ENCODE measurements at places on chromosomes 12 and 14.

DNA sequence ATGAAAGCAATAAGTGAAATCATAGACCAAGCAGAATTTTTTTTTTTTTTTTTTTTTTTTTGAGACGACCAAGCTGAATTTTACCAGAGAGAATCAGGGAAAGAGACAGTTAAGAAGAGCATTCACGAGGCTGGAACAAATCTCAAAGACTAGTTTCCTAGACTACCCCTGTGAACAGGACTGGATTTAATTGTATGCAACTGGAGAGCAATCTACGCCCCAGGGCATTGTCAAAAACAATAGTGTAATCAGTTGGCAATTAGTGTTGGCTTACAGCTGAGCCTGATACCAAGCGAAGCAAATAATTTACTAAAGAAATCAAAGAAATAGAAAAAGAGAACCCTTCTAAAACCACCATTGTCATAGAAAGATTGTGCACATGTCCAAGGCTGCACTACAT, 232.9 kb upstream of the CPNE8 start:
- no peaks in the 10 kb centered on the region for H3K36me3 ChIP-seq
- no peaks in the 10 kb centered on the region for H3K4me1 ChIP-seq
- no peak overlapping the region for H3K4me3 ChIP-seq
- no peak overlapping the region for H3K27ac ChIP-seq

GRCh38 chr12:45671254-45671653, 58.3 kb upstream of the ARID2 start:
- H3K27ac ChIP-seq = peak overlapping the region; percentile 85
- no peaks in the 10 kb centered on the region for H3K36me3 ChIP-seq
- H3K4me3 ChIP-seq = no peak overlapping the region

- DNase-seq = no peak
- H3K27ac ChIP-seq = no peak overlapping the region
- H3K36me3 ChIP-seq = no peaks in the 10 kb centered on the region
Observed at GRCh38 chr12:104514092-104514810, 57.5 kb downstream of the CHST11 start.

DNA sequence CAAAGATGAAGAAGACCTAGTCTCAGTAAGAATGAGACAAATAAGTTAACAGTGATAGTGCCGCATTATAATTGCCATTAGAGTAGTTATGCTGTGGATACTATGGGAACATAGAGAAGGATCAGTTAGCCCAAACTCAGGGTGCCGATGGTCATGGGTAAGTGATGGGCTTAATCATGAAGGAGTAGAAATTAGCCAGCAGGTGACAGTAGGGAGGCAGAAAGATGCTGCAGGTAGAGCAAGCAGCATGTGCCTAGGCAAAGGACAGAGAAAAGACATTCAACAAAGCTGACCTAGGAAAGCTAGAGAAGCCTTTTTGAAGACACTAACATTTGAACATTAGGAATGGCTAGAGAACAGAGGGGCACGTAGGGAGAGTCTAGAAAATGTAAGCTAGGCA, 30.6 kb upstream of the PTPRQ start:
- no peak for DNase-seq
- H3K36me3 ChIP-seq = no peaks in the 10 kb centered on the region
- no peaks in the 10 kb centered on the region for H3K4me1 ChIP-seq
- no peak overlapping the region for H3K4me3 ChIP-seq
- no peak overlapping the region for H3K27ac ChIP-seq
- H3K27me3 ChIP-seq = no peaks in the 10 kb centered on the region

DNA sequence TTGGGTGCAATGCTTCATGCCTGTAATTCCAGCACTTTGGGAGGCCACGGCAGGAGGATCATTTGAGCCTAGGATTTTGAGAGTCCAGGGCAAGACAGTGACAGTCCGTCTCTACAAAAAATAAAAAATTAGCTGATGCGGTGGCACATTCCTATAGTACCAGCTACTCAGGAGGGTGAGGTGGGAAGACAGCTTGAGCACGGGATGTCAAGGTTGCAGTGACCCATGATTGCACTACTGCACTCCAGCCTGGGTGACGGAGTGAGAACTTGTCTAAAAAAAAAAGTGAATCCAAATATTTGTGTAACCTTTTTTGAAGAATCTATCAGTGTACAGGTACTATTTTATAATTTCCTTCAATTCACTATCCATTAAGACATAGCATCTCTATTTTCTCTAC, 112.5 kb downstream of the DENND5B start:
- no peak for DNase-seq
- H3K4me3 ChIP-seq = no peak overlapping the region
- no peaks in the 10 kb centered on the region for H3K27me3 ChIP-seq
- no peaks in the 10 kb centered on the region for H3K36me3 ChIP-seq
- H3K4me1 ChIP-seq = no peaks in the 10 kb centered on the region

- no peak overlapping the region for H3K4me3 ChIP-seq
- no peaks in the 10 kb centered on the region for H3K27me3 ChIP-seq
- DNase-seq = no peak
- no peak overlapping the region for H3K27ac ChIP-seq
- H3K4me1 ChIP-seq = no peaks in the 10 kb centered on the region
Observed at GRCh38 chr12:12028668-12029402, 41.9 kb upstream of the BCL2L14 start.

- no peak overlapping the region for H3K4me3 ChIP-seq
- no peaks in the 10 kb centered on the region for H3K27me3 ChIP-seq
- peaks cover 24% of the 10 kb centered on the region for H3K4me1 ChIP-seq
- H3K36me3 ChIP-seq = no peaks in the 10 kb centered on the region
- no peak overlapping the region for H3K27ac ChIP-seq
- DNase-seq = peak; percentile 50
Observed at GRCh38 chr14:34171431-34172172, 220.7 kb upstream of the EGLN3 start.

DNA sequence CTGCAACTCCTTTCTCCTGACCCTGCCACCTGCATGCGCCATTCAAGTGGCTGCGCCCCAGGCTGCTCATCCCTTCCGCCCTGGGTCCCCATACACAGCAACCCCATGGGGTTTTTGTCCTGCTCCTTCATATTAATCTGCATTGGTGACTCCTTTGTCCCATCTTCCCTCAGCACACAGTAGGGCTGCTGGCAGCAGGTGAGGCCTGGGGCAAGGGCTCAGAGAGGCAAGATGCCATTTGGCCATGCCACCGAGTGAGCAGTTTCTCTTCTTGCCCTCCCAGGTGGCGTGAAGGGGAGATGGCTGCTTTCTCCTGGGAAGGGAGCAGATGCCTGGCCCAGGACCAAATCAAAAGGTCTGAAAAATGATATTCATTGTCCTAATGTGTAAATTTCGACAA, 9.1 kb downstream of the RTL1 start:
- DNase-seq = no peak
- no peaks in the 10 kb centered on the region for H3K36me3 ChIP-seq
- H3K27me3 ChIP-seq = peaks cover 27% of the 10 kb centered on the region

DNA sequence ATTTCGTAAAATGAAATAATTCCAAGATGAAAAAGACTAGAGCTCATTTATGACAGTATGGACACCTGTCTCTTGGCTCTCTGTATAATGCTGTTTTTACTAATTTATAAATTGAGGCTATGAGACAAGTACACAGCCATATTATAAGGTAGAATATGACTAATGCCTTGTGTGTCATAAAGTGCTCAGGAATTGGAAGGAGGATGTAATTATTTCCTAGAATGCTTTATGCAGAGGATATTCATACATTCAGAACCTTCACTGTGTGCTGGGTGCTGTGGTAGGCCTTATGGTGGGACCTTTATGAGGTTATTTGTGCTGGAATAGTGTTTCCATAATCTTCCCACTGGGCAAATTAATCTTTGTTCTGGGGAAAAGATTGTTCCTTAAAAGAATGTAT, 13.3 kb downstream of the PCNX1 start:
- no peaks in the 10 kb centered on the region for H3K27me3 ChIP-seq
- no peak for DNase-seq
- H3K4me1 ChIP-seq = peaks cover 3% of the 10 kb centered on the region
- no peak overlapping the region for H3K4me3 ChIP-seq
- H3K36me3 ChIP-seq = peaks cover 7% of the 10 kb centered on the region
- no peak overlapping the region for H3K27ac ChIP-seq

DNA sequence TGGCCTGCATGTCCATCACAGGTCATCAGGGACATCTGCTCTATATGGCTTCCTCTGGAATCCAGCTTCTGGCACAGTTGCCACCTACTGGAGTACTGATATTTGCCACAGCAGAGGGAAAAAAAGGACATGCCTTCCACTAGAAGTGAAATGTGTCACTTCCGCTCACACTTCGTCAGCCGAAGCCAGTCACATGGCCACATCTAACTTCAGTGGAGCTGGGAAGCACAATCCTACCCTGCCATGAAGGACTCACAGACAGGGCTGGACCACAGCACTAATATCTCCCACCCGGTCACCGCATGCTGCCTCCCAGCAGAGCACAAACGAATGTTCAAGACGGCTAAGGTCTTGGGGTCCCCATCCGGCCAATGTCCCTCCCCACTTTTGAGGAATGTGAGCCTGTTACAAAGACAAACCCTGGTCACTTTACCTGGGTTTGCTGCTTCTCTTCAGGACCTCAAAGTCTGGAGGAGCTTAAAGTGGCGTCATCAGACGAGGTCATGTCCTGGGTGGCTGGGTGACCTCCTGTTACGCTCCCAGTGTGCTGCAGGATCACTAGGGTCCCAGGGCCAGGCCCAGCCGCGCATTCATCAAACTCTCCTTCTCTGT, 98.6 kb downstream of the GCH1 start:
- no peaks in the 10 kb centered on the region for H3K4me1 ChIP-seq
- no peak overlapping the region for H3K27ac ChIP-seq
- H3K4me3 ChIP-seq = no peak overlapping the region
- peak; percentile 13 for DNase-seq
- H3K27me3 ChIP-seq = peaks cover 11% of the 10 kb centered on the region

GRCh38 chr14:50875359-50876070, 3.7 kb downstream of the ABHD12B start:
- no peak for DNase-seq
- no peak overlapping the region for H3K4me3 ChIP-seq
- no peaks in the 10 kb centered on the region for H3K36me3 ChIP-seq

GRCh38 chr12:57737467-57738460, 778 bp downstream of the AGAP2 start:
- H3K27me3 ChIP-seq = no peaks in the 10 kb centered on the region
- H3K27ac ChIP-seq = no peak overlapping the region
- peaks cover 6% of the 10 kb centered on the region for H3K4me1 ChIP-seq
- H3K4me3 ChIP-seq = no peak overlapping the region
- peaks cover 1% of the 10 kb centered on the region for H3K36me3 ChIP-seq

- peak overlapping the region; percentile 54 for H3K4me3 ChIP-seq
- DNase-seq = no peak
- H3K27me3 ChIP-seq = no peaks in the 10 kb centered on the region
- H3K4me1 ChIP-seq = peaks cover 31% of the 10 kb centered on the region
- H3K27ac ChIP-seq = peak overlapping the region; percentile 62
Observed at GRCh38 chr12:9649532-9649940, 20.0 kb upstream of the CLEC2D start.

DNA sequence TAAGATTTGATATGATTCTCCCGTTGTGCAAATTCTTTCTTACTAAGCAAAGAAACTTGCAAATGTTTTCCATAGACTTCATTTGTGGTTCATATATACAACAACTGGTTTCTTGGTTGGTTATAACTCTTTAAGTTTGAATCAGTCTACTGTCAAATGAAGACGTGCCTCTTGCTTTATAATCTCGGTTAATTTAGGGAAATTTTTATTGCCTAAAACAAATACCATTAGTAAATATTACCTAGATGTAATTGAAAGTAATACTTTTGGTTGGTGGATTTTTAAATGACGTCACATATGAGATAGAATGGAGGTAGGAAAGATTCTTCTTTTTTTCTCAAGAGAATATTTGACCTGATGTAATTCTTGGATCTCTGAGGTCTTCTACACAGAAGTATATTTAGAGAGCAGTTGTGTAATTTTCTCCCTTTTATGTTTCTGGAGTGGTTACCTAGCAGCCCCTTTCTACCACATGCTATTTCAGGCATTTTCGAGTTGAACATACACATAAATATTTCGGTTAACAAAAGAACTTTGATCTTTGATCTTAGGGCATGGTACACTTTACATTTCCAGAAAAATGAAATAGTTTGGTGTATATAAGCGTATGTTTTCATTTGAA, 1.7 kb downstream of the ATF7IP start:
- no peaks in the 10 kb centered on the region for H3K27me3 ChIP-seq
- H3K36me3 ChIP-seq = no peaks in the 10 kb centered on the region
- peaks cover 7% of the 10 kb centered on the region for H3K4me1 ChIP-seq
- no peak overlapping the region for H3K4me3 ChIP-seq
- DNase-seq = no peak

GRCh38 chr12:111584959-111585358, 14.2 kb downstream of the ATXN2 start:
- peaks cover 7% of the 10 kb centered on the region for H3K4me1 ChIP-seq
- no peak for DNase-seq
- no peak overlapping the region for H3K27ac ChIP-seq

DNA sequence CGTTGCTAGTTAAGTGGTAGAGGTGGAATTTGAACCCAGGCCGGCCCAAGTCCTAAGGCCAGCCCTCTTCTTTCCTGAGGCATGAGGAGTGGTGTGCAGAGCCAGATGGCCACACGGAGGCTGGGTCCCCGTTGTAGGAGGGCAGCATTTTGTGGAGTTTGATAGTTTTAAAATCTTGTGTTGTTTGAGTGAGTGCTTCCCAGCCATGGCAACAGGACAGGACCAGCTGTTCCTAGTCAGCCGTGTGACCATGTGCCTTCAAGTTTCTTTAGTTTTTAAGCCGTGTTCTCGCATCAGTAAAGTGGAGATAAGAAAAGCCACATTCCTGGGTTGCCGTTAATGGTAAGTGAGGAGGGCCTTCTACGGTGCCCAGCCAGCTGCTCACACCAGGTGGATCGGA, 44.4 kb downstream of the UBE3B start:
- no peaks in the 10 kb centered on the region for H3K27me3 ChIP-seq
- peaks cover under 1% of the 10 kb centered on the region for H3K36me3 ChIP-seq
- no peak for DNase-seq
- no peak overlapping the region for H3K27ac ChIP-seq

DNA sequence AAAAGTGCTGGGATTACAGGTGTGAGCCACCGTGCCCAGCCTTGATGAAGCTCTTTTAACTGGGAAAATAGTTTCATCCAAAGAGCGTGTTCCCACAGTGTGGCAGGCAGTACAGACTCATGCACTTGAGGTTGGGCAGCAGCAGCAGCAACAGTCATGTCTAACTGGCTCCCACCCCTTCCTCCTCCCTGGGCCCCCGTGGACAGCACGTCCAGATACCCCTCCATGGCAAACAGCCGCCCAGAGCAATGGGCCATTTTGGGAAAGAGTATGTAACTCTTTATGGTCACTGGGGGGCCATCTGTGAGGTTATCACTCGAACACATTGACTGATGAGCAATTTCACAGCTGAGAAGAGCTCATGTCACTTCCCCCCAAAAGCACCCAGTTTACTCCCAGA, 279.1 kb upstream of the NOS1 start:
- H3K27ac ChIP-seq = no peak overlapping the region
- H3K4me3 ChIP-seq = no peak overlapping the region
- no peaks in the 10 kb centered on the region for H3K4me1 ChIP-seq

- H3K27me3 ChIP-seq = no peaks in the 10 kb centered on the region
- no peaks in the 10 kb centered on the region for H3K36me3 ChIP-seq
- no peak for DNase-seq
- no peak overlapping the region for H3K4me3 ChIP-seq
Observed at GRCh38 chr12:121989276-121990113, 32.2 kb upstream of the BCL7A start.

Data from lung (tissue), 17 donors.